ENCODE measurements at places on chromosomes 5 and 9.

- no peak for DNase-seq
These were observed 166.7 kb downstream of the PAPPA start for GRCh38 chr9:116320290-116320689.

DNA sequence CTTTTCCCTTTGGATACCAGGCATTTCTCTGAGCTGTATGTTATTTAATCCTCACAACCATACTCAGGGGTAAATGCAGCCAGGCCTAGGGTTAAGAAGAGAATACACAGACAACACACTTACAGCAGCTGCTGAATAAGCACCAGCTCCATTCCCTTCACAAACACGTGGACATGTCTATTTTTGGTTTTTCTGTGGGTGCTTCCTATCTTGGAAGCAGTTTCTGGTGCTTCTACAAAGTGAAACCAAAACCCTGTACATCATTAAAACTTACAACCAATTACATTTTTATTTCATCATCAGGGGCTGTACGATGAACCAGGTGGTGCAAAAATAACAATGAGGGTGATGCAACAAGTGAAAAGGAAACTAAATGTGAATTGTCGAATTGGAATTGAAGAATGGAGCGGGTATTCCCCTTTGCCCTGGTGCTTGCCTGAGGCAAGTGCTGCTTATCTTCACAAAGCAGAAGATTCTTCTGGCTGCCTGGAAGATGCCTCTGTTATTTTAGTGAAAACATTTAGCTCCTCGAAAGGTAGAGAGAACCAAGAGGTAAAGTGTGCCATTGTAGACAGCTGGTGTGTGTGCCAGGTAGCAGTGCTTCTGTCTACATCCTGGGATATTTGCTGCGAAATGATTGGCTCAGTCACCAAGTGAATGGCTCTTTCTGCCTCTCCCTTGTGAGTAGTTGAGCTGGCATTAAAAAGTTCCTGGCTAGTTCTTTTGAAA, 18.6 kb upstream of the IFNB1 start:
- no peak for DNase-seq

DNA sequence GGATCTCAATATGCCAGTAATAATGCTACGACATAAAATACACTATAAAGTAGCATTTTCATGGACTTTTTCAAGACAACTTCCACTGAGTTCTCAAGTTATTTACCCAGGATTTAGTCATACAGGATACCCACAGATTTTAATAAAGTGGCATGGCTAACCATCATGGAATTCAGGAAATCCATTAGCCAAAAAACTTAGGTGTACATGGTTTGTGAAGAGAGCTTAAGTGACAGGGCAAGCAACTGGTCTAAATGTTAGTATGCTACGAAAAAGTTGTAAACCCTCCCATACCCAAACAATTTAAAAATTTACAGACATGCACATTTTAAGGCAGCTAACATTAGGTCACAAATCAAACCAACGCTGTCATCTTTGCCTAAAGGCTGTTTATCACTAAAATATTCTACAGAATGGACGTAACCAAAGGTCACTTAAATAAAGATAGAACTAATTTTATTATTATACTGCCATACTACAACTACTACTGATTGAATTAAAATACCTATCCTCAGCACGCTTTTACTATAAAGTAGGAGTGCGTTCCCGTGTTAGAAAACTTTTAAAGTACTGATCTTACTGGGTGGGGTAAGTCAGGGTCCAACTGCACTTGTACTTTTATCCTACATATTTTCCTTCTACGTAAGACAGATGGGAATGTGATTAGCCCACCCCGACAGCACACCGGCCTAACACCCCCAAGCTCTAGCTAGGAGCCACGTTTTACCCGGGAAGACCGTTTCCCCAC, 1.1 kb downstream of the UBTD2 start:
- DNase-seq: no peak

- no peak for DNase-seq
These were observed 538.2 kb downstream of the CCDC171 start for GRCh38 chr9:16090907-16091629.

DNA sequence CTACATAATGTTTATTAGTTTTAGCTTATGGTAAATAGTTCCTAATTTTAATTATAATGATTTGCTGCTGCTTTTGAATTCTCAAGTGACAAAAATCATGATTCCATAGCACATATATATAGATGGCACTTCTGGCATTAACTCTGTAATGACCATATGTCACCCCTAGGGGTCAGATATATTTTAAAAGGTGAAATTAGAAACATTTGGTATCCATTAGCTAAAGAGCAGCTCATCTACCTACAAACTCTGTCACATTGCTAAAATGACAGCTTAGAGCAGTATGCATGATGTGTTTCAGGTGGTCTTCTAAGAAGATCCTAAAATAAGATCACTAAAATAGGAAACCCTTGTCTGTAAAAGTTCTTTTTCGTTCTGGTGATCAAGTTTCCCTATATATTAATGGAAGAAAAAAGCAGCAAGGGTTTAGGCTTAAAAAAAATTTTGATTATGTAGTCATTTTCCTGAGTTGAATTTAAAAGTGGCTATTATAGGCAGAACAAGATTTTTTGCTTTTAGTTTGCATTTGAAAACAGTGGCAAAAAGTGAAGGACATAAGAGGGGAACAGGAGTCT, 157.7 kb upstream of the POU5F2 start:
- DNase-seq: no peak

DNA sequence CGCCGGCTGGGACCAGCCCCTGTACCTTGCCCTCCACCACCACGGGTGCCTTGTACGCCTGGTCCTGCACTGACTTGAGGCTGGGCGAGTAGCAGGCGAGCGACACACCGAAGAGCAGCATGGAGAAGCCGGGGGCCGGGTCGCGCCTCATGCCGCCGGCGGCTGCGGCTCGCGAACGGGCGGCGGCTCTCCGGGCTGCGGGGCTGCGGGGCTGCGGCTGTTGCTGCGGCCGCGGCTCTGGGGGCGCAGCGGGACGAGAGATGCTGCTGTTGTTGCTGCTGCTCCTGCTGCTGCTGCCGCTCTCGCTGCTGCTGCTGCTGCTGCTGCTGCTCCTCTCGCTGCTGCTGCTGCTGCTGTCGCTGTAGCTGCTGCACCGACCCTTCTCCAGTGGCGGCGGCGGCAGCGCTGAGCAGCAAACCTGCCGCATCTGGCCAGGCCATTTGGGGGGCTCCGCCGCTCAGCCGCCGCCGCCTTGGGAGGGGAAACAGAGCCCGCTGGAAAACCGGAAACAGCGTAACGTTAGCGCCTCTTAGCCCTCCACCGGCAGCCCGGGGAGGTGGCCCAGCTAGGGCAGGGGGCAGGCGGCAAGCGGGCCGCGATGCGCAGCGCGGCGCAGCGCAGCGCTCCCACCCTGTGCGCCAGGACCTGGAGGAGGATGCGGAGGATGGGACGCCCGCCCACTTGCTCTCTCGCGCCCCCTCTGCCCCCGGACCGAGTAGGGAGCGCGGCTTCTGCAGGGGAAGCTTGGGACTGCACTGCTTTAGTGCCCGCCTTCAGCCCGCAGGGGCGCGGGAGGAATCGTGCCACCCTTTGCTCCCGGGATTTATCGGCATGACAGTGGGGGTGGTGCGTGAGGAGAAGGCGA, at the start of gene NRG2:
NRG2 (minus strand) TSS at position 657 of the 865 bp plus-strand sequence.
- DNase-seq: peak; percentile 74

DNA sequence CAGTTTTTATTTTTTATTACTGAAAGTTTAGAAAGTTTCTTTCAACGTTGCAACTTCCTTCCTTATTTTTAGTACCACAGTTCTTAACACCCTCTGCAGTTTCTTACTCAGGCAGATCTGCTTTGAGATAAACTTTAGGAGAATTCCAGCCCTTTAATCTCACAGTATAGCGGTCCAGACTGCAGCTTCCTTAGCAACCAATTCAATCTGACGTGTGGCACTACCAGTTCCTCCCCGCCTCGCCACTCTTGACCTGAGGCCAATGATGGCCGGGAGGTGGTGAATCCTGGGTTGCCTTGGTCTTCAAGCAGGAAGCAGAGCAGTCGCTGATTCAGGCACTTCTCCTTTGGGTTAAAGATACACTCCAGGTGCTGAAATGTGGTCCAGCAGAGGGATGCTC, 334.3 kb upstream of the TRPC7 start:
- no peak for DNase-seq

DNA sequence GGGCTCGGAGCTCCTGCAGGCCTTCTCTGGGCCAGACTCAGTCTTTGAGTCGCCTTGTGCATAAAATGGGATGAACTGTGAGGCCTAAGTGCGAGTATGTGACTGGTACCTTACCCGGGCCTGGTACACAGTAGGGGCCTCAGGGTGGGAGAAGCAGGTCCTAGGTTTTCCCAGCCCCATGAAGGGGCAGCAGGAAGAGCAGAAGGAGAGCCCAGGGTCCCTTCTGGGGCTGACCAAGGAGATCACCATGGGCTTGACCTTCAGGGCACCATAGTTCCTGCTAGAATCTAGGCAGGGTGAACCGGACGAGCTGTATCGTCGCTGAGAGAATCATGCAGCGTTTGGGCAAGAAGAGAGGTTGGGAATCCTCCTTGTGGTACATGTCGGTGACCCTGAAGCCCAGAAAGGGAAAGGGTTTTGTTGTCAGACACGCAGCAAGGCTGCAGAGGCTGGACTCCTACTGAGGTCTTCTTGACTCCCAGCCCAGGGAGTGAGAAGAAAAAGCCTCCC, 373 bp upstream of the PHYKPL start:
- DNase-seq: no peak

DNA sequence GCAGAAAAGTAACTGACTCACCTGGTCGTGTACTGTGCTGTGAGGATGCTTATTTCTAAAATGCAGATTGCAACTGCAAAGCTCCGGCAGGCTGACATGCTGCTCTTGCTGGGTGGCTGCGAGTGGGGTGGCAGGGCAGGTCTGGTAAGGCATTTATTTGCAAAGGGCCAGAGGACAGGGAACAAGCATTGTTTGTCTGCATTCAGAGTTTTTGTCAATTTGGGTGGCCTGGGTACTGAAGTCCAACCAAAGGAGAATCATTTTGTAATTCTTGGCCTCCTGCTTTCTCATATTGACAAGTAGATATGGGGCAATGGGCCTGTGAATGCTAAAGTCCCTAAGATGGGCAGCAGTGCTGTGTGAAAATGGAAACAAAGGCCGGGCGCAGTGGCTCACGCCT, at the start of gene C9:
C9 (minus strand) TSS at position 129 of the 400 bp plus-strand sequence; CDS start at position 98, 31 bp downstream.
- DNase-seq: no peak

GRCh38 chr5:158695595-158696330, 404.0 kb downstream of the EBF1 start:
- DNase-seq: peak; percentile 62

- peak; percentile 47 for DNase-seq
These were observed 42.8 kb downstream of the TIMD4 start for GRCh38 chr5:156920042-156920860.

DNA sequence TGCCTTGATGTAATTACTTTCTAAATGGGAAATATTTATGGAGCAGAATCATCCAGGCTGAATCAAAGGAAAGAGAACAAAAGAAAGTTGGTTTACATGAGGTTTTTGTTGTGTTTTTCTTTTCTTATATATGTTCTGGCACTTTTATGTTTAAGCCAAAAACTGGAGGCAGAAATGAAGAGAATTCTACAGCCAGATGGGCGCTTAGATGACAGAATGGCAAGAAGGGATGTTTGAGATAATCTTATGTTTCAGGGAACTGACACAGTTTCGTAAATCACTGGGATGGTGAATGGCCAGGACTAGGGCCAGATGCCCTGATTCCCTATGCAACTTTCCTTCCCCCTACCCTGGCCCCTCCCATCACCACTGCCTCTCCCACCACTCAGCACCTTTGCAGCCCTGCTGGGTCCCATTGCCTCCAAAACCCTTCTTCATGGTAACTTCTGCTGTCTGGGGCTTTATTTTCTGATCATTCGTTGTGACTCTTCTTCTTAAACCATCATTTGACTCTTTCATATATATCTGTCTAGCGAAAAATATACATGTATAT, 111.8 kb downstream of the EFNA5 start:
- DNase-seq: no peak

DNA sequence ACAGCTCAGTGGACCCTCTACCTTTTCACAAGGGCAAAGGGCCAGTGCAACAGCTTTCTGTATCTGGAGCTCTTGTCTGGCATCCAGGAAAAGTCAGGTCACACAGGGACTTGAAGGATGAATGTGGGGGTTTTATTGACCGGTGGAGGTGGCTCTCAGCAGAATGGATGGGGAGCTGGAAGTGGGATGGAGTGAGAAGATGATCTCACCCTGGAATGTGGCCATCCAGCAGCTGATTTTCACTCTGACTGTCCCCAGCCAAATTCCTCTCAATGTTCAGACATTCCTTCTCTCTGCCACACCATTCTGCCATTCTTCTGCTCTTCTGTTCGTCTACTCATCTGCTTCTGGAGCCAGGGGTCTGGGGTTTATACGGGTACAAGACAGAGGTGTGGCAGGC, 1119.9 kb downstream of the TAF11L14 start:
- no peak for DNase-seq
